ENCODE measurements at places on chromosomes 13 and 19. TPM values are rescaled to one million over a fixed set of nuclear protein-coding genes. Genes with fewer than 3 reads are reported as not detected.

The C1QTNF9 gene
- total RNA-seq = not detected

The C1QTNF9B gene
- total RNA-seq = not detected

DNA sequence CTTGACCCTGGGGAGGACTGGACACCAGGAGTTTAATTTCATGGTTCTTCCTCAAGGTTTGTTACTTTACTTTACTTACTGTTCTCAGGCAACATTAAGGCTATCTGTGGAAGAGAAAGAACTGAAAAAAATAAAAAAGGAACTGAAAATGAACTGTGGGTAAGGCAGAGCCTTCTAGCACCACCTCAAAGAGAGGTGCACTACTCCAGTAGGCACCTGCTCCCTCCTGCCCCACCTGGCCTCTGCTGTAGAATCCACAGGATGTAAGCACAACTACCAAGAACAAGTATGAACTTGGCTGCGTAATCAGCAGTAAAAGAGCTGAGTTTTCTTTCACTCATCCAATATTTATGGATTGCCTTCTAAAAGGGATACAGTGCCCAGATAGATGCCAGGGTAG lies 12.2 kb downstream of the ZNF112 start:
- peak; percentile 75 for DNase-seq

The ERCC1 gene
- total RNA-seq = 46.2 TPM

DNA sequence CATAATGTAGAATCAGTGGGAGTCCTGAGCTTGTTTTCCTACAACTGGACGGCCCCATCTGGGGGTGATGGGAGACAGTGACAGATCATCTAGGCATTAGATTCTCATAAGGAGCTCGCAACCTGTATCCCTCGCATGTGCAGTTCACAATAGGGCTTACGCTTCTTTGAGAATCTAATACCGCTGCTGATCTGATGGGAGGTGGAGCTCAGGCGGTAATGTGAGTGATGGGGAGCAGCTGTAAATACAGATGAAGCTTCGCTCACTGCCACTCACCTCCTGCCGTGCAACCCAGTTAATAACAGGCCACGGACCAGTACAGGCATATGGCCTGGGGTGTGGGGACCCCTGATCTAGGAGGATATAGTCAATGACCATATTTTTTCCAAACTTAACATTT lies 38.8 kb downstream of the RCBTB1 start:
- no peak for DNase-seq

The LRRC8E gene
- total RNA-seq = not detected

DNA sequence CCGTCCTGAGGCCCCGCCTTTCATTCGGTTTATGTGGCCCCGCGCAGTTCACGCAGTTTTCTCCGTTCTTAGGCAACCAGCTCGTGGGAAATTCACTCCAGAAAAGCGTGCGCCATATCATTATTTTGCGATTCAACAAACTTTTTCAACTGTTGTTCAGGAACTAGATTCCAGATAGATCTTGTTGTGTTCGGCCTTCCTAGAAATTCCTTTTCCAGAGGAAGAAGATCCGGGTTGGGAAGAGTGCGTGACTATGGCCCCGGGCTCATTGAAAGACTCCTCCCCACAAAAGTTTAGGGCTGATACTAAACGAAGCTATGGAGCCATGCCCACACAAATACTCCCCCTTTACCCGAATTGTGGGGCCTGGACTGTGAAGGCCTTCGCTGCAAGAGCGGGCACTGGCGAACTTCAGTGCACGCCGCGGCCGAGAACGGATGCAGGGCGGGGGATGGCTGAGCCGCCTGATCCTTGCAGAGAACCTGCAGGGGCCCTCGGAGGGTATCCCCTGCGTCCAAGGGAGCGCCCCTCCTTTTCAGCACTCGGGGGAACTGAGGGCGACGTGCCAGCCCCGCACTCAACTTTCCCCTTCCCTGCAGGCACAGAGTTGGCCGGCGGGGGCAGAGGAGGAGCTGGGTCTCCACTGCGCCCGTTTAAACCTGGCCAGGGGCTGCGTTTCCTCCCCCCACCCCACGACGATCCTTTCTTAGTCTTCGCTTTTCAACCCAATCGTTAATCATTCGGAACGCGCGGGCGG lies 904 bp upstream of the SOX1 start:
- no peak for DNase-seq

GRCh38 chr13:46602531-46602930 lies 49.6 kb downstream of the LRCH1 start:
- DNase-seq = no peak

GRCh38 chr19:42172261-42172660 lies 40.0 kb upstream of the POU2F2 start:
- no peak for DNase-seq

GRCh38 chr13:76440568-76440967 lies 445.6 kb downstream of the KCTD12 start:
- peak; percentile 17 for DNase-seq

DNA sequence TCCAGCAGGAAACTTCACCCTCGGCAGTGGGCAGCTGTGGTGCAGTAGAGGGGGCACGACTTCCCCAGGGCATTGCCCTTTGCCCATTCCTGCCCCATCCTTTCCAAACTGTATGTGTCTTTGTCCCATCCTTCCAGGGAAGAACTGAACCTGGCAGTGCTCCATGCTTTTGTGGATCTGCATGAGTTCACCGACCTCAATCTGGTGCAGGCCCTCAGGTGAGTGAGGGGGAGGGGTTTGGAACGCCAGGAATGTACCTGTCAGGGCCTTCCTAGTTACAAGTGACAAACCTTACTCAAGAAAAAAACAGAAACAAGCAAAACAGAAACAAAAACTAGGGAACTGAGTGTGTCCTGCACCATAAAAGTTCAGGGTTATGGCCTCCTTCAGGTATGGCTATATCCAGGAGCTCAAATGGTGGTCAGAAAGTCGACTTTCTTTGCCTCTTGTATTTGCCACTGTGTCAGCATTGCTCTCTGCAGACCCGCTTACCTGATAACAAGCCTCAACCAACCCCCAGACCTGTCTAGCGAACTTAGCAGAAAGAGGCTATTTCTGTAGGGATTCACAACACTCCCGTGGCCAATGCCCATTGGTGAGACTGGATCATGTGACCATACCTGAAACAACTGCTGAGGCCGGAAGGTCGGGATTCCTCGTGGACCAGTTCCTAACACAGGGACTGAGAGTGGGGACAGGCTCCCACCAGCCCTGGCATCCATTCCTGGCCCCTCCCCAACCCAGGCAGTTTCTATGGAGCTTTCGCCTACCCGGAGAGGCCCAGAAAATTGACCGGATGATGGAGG lies 4.2 kb downstream of the CYTH2 start:
- DNase-seq = no peak

- no peak for DNase-seq
These were observed 128.6 kb downstream of the DLEU7 start for GRCh38 chr13:50714891-50715290.

GRCh38 chr19:41433171-41433570 lies 6.0 kb upstream of the B3GNT8 start:
- DNase-seq = no peak

The MIR17HG gene
- total RNA-seq = 229 TPM

GRCh38 chr13:102461302-102461701 lies 59.5 kb upstream of the FGF14 start:
- DNase-seq = no peak

GRCh38 chr13:26255691-26256277 lies 1.9 kb downstream of the CDK8 start:
- peak; percentile 22 for DNase-seq

The NBEA gene
- 11.0 TPM for total RNA-seq

- no peak for DNase-seq
These were observed 12.1 kb downstream of the SCGB2B2 start for GRCh38 chr19:34664870-34665269.

GRCh38 chr13:61891401-61891800 lies 475.8 kb upstream of the PCDH20 start:
- DNase-seq = no peak

The S1PR2 gene
- 51.6 TPM for total RNA-seq

The NKG7 gene
- total RNA-seq = not detected

GRCh38 chr19:53906211-53907192 lies 2.6 kb upstream of the CACNG7 start:
- DNase-seq = peak; percentile 33

- DNase-seq = no peak
These were observed 42.4 kb downstream of the CARS2 start for GRCh38 chr13:110663491-110663890.

DNA sequence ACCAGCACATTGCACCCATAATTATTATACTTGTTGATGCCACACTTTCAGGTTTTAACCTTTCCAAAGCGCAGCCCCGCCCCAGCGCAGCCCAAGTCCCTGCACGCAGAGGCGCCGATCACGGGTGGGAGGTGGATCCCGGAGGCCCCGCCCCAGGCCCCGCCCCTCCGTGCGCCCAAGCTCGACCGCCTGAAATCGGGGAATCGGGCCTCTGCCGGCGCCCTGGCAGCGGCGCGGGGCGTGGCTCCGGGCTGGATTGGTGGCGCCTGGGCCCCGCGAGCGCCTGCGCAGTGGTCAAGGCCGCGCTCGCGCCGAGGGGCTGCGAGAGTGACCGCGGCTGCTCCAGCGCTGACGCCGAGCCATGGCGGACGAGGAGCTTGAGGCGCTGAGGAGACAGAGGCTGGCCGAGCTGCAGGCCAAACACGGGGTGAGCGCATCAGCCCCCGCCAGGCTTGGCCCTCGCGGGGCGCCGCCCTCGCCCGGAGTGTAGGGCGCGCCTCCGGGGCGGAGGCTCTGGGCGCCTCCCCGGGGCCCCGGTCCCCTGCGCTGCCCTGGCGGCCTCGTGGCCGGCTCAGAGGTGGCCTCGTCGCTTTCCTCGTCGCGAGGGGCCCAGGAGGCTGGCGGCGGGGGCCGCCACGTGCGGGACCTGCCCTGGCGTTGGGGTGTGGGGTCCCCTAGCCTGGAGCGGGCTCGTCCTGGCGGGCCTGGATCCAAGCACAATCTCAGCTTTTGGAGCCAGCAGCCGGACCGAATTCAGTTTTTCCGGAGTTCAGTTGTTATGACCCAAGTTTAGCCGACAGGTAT lies at the start of gene PDCD5:
TSS of gene PDCD5 (plus strand) at position 290 of the 804 bp plus-strand sequence. CDS start at position 362, 72 bp downstream.
- DNase-seq = peak; percentile 95

GRCh38 chr13:105672881-105673280 lies 862.6 kb downstream of the EFNB2 start:
- no peak for DNase-seq

- DNase-seq = no peak
These were observed 16.4 kb downstream of the EMP3 start for GRCh38 chr19:48341515-48342413.

- DNase-seq = peak; percentile 88
These were observed 4.4 kb downstream of the FUZ start for GRCh38 chr19:49808711-49809159.

The ABHD13 gene
- total RNA-seq = 3.3 TPM

Data from OCI-LY7 (cell line).